Diencephalon (tissue), 1 donor: ENCODE measurements at places on chromosomes 12 and 14. TPM values are rescaled to one million over a fixed set of nuclear protein-coding genes. Genes with fewer than 3 reads are reported as not detected.

NRXN3 gene
- 107 TPM for total RNA-seq

DEPDC4 gene
- total RNA-seq: 2.8 TPM

CIT gene
- 63.9 TPM for total RNA-seq

DERA gene
- total RNA-seq: 24.2 TPM

KRT82 gene
- not detected for total RNA-seq

NGDN gene
- total RNA-seq: 39.0 TPM

C14orf180 gene
- 0.92 TPM for total RNA-seq

GPR65 gene
- 0.23 TPM for total RNA-seq

CKB gene
- total RNA-seq: 328 TPM

HHIPL1 gene
- 6.9 TPM for total RNA-seq

MYBPC1 gene
- 27.7 TPM for total RNA-seq

TECPR2 gene
- 21.0 TPM for total RNA-seq

OR6C2 gene
- not detected for total RNA-seq

WNT1 gene
- total RNA-seq: not detected

SLC25A21 gene
- total RNA-seq: 2.1 TPM

CATSPERB gene
- 3.5 TPM for total RNA-seq

GPHB5 gene
- total RNA-seq: not detected

IFNG-AS1 gene
- total RNA-seq: not detected

GPR84 gene
- total RNA-seq: 0.23 TPM

SPIC gene
- total RNA-seq: not detected

HOXC4 gene
- not detected for total RNA-seq

CDKN3 gene
- total RNA-seq: 10.8 TPM

MTRFR gene
- 18.0 TPM for total RNA-seq

DLGAP5 gene
- 8.8 TPM for total RNA-seq

SIRT4 gene
- 3.0 TPM for total RNA-seq

SNW1 gene
- 47.1 TPM for total RNA-seq

P2RX2 gene
- not detected for total RNA-seq

PLCZ1 gene
- 2.3 TPM for total RNA-seq

DHRS2 gene
- 0.92 TPM for total RNA-seq

BTG1 gene
- total RNA-seq: 21.5 TPM

DLK1 gene
- total RNA-seq: 1.4 TPM

CIDEB gene
- 2.8 TPM for total RNA-seq

ACYP1 gene
- total RNA-seq: 49.4 TPM

SERPINA6 gene
- not detected for total RNA-seq

C3AR1 gene
- 3.2 TPM for total RNA-seq

KCNC2 gene
- total RNA-seq: 41.5 TPM

RFX4 gene
- total RNA-seq: 16.8 TPM

PMCH gene
- 109 TPM for total RNA-seq

TAS2R7 gene
- total RNA-seq: 0.69 TPM

DCN gene
- 39.4 TPM for total RNA-seq

IAPP gene
- not detected for total RNA-seq
